ENCODE measurements at places on chromosomes 16 and 17.

DNA sequence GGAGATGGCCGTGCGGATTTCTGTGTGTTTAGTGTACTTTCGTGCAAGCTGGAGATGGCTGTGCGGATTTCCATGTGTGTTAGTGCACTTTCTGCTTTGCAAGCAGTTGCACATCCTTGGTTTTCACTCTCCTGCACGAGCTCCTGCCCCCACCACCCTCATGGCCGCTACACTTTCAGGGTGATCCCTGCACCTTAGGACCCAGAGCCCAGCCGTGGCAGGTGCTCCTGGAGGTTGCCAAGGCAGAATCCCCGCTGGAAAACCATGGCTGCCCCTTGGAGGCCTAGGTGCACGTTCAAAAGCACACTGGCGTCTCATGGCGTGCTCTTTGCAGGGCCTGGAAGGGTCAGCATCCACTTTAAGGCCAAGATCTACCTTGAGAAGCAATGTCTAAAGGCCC lies 311.0 kb upstream of the TNRC6C start:
- DNase-seq = no peak

GRCh38 chr17:78748730-78749317 lies 33.2 kb downstream of the CYTH1 start:
- no peak for DNase-seq

DNA sequence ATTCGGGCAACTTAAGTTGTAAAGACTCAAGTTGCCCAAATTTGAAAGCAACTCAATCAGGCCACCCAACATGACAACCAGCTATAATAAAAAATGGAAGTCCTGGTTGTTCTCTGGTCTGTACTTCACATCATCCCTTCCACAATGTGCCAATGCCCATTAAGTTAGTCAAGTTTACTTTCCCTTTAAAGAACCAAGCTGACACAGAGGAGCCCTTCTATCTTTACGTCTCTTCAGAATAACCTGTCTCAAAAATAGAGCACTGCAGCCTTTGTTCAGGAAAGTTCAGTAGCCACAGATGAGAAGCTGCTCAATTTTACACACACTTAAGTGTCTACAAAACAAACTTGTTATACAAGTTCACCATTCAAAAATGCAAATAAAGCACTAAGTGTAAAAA lies 75.1 kb upstream of the C17orf78 start:
- DNase-seq = no peak

- no peak for DNase-seq
These were observed 37.2 kb downstream of the MEAK7 start for GRCh38 chr16:84467256-84467655.

GRCh38 chr16:11296351-11296705 lies 15.2 kb upstream of the PRM1 start:
- DNase-seq = no peak

GRCh38 chr16:83967838-83968305 lies at the start of gene NECAB2:
TSS of gene NECAB2 (plus strand) at chr16:83968244. CDS start at chr16:83968649, 405 bp downstream.
- DNase-seq = no peak

GRCh38 chr16:53631236-53632025 lies 72.2 kb downstream of the RPGRIP1L start:
- no peak for DNase-seq

- DNase-seq = no peak
These were observed 13.0 kb downstream of the RIPOR1 start for GRCh38 chr16:67541391-67542263.
